Right cardiac atrium (tissue), 5 donors: ENCODE measurements at places on chromosomes 13 and 19. TPM values are rescaled to one million over a fixed set of nuclear protein-coding genes. Genes with fewer than 3 reads are reported as not detected.

IGFL1 gene
- not detected for total RNA-seq

DNA sequence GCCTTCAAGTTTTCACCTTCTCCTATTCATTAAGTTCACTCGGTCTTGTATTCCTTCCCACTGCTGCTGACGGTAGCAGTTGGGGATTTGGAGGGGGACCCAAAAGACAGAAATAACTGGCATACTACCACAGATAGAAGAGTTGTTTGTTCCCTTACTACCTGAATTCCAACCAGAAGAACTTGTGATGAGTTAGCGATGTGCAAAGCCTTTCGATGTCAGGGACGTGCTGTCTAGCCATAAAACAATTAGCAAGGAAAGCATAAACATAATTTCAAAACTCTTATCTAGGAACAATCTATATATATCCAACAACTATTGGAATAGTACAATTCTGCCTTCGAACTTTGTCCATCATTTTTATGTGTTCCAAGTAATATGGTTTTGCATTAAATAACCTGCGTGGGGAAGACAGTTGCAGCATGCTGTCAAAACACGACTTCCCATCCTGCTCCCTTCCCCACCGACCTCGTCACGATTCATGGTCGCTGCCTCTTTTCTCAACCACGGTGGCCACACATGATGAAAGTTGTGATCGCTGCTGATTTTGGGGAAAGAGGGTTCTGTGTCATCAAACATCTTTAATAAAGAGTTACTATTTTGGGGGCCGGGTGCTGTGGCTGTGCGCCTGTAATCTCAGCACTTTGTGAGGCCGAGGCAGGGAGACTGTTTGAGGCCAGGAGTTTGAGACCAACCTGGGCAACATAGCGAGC lies 3.8 kb upstream of the SLC7A9 start:
- no peak for DNase-seq

DNA sequence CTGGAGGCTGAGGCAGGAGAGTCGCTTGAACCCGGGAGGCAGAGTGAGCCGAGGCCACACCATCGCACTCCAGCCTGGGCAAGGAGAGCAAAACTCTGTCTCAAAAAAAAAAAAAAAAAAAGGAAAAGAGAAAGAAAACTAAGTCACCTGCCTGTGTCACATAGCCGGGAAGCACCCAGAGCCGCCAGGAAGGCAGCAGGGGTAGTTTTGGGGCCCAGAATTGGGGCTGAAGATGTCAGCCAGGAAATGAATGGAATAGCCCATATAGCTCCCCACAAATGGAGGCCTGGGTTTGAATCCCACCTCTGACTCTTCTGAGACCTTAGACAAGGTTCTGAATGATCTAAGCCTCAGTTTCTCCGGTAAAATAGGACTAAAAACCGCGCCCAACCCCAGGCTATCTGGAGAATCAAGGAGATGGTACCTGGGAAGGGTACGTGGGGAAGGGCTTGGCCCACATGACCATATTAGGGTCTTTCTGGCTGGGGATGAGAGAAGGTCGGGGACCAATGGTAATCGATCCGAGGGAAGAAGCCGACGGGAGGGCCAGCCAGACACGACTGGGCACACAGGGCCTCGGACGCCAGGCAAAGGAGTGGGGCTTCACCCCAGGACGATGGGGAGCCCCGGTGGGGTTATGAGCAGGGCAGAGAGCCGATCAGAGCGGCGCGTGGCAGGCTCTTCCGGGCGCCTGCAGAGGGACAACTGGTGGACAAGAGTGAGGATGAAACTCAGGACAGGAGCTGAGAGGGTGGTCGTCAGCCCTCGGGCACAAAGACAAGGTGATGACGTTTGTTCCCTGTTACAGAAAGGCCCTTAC lies 14.4 kb downstream of the CCDC124 start:
- no peak for DNase-seq

DNA sequence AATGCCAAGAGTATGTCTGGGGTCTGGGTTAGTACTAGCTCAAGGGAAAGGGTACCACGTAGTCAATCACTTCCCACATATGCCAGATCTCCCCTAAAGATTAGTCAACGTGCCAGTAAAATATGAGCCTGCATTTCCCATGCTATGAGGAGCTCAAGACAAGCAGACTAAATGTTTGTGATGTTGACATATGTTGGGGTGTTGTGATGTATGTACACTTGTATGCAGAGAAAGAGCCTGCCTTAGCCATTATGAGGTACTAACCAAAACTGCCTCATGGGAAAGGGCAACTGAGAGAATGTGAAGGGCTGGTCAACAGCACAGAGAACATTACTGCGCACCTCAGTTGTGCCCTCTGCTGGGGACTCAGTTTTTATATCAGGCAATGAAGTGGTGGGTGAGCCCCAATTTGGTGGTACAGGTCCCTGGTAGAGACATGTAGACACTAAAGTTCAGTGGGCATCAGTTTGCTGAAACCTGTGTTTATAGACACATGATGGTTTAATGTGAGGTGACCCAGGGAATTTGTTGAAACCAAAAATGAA lies 287.0 kb downstream of the DCT start:
- no peak for DNase-seq

DNA sequence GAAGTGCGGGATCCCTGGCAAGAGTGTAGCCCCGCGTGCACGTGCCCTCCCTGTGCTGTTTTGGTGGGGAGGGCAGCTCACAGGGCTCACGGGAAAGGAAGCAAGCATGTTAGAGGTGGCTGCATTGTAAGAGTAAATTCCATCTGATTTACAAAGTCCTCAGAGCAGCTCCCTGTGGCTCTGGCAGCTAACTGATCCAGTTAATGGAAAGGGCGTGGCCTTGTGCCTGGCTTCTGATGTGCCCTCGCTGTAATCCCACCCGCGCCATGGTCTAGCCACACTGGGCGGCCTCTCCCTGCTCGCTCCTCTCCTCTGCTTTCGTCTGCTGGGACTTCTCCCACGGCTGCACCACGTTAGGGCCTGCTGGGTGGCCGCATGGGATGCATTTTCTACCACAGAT lies 258.5 kb downstream of the FGF9 start:
- no peak for DNase-seq

DNA sequence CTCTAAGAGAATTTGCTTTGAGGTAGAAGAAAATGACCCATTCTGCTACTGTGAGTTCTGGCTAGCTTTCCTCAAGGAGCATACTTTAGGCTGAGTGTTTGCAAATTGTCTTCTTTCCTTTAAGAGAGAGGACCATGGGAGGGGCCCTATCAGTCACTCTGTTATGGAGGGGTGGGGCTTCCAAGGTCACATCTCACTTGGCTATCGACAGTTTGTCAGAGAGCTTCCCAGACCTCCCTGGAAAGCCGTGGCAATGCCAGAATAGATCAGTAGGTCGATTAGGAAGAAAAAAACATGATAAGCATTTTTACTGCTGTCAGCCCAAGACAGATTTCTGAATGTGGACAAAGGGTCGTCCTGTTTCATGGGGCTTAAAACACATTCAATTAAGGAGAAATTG lies 93.3 kb downstream of the OXGR1 start:
- DNase-seq = no peak

DNA sequence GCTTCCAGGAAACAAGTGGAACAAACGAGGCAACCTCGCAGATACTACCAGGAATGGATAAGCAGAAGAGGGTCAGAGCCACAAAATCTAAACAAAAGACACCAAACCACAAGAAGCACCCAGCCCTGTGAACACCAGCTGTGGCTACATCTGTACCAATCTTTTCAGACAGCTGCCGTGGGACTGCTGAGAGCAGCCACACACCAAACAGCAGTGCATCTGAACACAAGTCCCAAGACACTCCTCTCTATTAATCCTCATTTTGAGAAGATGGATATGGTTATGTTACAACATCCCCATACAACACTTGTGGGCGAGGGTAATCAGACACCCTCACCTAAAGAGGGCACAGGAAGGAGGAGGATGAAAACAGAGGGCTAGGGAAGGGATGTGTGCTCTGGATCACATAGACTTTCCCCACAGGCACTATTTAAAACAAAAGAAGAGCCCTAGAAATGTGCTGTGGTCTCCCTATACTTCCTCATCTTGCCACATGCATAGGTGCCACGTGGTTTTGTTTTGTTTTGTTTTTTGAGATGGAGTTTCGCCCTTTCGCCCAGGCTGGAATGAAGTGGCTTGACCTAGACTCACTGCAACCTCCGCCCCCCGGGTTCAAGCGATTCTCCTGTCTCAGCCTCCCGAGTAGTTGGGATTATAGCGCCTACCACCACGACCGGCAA lies 41.6 kb upstream of the ZNF14 start:
- DNase-seq = no peak
